A549 treated with Mapracorat at 1 μM for 4 hours (cell line): ENCODE measurements at places on chromosomes 6 and 20. TPM values are rescaled to one million over a fixed set of nuclear protein-coding genes. Genes with fewer than 3 reads are reported as not detected.

The HLA-DMB gene
- 1.3 to 2.2 TPM (median 1.9 TPM) in 5 replicates for total RNA-seq

The USP49 gene
- 0.83 to 1.4 TPM (median 1.0 TPM) in 5 replicates for total RNA-seq

The CRNKL1 gene
- total RNA-seq = 20.4 to 25.3 TPM (median 21.6 TPM) in 5 replicates

The TMEM217 gene
- total RNA-seq = 0.33 to 0.71 TPM (median 0.43 TPM) in 5 replicates

The DDO gene
- 0.06 to 0.19 TPM (median 0.15 TPM) in 5 replicates for total RNA-seq

The CLPSL1 gene
- not detected in 5 replicates for total RNA-seq

The ARFGEF3 gene
- total RNA-seq = 0.43 to 0.69 TPM (median 0.49 TPM) in 5 replicates

The NRN1 gene
- 0.59 to 0.98 TPM (median 0.77 TPM) in 5 replicates for total RNA-seq

The OOEP gene
- not detected in 5 replicates for total RNA-seq

The MCUR1 gene
- total RNA-seq = 11.0 to 15.4 TPM (median 15.0 TPM) in 5 replicates

The IL20RA gene
- not detected in 5 replicates for total RNA-seq
